Retinal pigment epithelial cell (primary cell): ENCODE measurements at places on chromosomes 5 and 9.

DNA sequence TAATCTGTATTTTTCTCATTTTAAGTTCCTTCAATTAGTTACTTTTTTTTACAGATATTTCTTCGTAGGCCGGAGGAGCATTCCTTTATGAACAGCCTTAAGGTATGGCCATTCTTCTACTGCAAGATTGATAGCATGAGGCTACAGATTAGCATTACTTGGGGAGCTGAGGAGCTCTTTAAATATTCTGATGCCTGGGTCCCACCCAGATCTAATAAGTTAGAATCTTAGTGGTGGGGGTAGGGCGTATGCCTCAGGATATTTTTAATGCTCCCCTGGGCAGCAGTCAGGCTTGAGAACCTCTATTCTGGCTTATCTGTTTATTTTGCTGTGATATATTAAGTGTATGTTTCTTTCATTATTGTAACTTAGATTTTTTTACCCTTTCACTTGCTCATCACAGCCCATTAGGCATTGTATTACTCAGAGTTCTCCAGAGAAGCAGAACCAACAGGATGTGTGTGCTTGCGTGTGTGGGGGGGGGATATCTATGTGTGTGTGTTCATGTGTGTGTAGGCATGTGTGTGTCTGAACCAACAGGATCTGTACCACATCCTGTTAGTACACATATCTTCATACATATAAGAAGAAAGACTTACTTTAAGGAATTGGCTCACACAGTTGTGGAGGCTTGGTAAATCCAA, 91.8 kb upstream of the MTAP start:
- no peak for DNase-seq

- DNase-seq: no peak
These were observed 3.5 kb downstream of the RFESD start for GRCh38 chr5:95649842-95650620.

DNA sequence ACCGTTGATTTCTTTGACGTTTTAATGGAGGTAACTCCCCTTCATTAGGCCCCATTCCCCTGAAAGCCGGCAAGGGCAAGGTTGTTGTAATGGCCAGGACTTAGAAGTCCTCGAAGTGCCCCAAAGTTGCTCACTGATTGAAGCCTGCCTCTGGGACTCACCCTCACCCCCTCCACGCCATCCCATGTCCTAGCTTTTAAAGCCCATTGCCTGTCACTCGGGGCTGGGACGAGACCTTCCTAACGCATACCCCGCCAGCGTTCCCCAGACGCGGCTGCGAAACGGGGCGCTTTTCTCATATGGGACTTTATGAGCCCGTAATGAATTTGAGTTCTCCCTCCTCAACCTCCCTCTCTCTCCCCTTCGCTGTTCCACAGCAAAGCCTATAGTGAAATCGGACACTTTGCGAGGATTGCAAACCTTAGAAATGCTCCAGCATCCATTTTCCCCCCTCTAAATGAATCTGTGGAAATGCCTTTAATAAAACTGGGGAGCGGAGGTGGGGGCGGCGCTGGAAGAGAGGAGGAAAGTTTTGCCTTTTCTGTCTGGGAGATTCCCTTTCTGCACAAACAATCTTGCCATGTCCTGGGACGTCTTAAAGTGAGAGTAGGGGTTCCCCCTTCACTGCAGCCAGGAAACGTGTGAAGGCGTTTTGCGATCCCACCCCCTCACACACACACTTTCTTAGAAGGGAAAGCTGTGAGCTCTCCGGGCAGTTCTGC, 1.5 kb downstream of the PAPPA start:
- DNase-seq: no peak

DNA sequence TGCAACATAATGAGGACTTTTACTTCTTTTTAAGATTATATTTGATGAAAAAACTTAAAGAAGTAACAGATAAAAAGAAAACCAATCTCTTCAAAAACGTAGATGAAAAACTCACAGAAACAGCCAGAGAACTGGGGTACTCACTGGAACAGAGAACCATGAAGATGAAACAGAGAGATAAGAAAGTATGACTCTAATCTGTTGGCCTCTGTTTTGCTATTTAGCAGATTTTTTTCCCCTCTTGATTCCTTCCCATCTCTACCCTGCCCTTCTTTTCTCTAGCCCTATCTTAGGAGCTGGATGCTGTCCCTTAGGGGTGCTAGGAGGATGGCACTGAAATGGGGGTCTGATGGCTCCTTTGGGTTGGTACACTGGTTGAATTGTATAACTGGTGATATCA, 97.5 kb upstream of the FREM1 start:
- no peak for DNase-seq

- DNase-seq: no peak
These were observed 146.6 kb downstream of the SLC24A2 start for GRCh38 chr9:19642256-19642655.

- peak; percentile 59 for DNase-seq
These were observed 32.2 kb downstream of the BHMT start for GRCh38 chr5:79143684-79144379.

- DNase-seq: no peak
These were observed 226.1 kb downstream of the IRX2 start for GRCh38 chr5:2525351-2525750.

GRCh38 chr9:103990311-103990710, 103.8 kb upstream of the SMC2 start:
- no peak for DNase-seq

GRCh38 chr5:52771343-52772039, 16.2 kb upstream of the ITGA1 start:
- no peak for DNase-seq

GRCh38 chr5:132651838-132652469, 6.0 kb upstream of the IL13 start:
- DNase-seq: no peak

DNA sequence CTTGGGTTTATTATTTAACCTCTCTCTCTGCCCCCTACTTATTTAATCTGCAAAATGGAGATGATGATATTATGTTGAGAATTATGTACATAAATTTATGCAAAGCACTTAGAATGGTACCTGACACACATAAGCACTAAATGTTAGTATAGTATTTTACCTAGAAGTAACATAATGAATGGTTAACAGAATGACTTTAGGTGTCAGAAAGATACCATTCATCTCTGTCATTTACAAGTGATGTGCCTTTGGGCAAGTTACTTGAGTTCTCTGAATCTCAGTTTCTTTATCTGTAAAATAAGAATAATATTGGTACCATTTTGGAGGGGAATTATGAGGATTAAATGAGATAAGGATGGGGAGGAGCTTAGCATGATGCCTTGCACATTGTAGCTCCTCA, 159.4 kb downstream of the PPP2R2B start:
- DNase-seq: no peak

GRCh38 chr5:134263801-134264200, 37.9 kb upstream of the PPP2CA start:
- no peak for DNase-seq

- no peak for DNase-seq
These were observed 195.6 kb upstream of the ELL2 start for GRCh38 chr5:96157077-96157780.

GRCh38 chr9:131418143-131419025, 24.5 kb downstream of the PRRC2B start:
- no peak for DNase-seq

GRCh38 chr9:91992461-91993041, 42.5 kb upstream of the ROR2 start:
- DNase-seq: no peak

- DNase-seq: no peak
These were observed 46.3 kb upstream of the MARCHF11 start for GRCh38 chr5:16225927-16226326.

- DNase-seq: no peak
These were observed 320.9 kb downstream of the IRX2 start for GRCh38 chr5:2430606-2431005.

GRCh38 chr9:76989501-76989900, 30.0 kb upstream of the FOXB2 start:
- no peak for DNase-seq

GRCh38 chr5:93236807-93237421, 344.1 kb downstream of the NR2F1-AS1 start:
- DNase-seq: no peak

DNA sequence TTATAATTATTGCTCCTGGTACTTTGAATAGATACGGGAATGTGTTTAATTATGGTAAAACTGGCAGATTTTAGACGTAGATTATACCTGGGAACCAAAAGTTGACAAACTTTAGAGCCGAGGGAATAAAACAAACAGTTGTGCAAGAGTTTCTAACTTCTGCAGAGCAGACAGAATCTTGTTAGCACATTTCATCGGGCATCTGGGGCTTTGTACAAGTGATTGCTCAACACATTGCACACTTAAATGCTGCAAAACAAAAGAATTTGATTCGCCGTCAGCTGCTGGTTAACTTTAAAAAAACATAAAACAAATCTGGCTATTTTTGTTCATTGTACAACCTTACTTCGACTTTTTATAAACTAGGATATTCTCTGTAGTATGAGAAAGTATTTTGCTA, 398.1 kb downstream of the MAN2A1 start:
- no peak for DNase-seq

- no peak for DNase-seq
These were observed 263.2 kb upstream of the HAPLN1 start for GRCh38 chr5:83983852-83984251.

GRCh38 chr5:7876867-7877266, 7.9 kb downstream of the MTRR start:
- DNase-seq: no peak

DNA sequence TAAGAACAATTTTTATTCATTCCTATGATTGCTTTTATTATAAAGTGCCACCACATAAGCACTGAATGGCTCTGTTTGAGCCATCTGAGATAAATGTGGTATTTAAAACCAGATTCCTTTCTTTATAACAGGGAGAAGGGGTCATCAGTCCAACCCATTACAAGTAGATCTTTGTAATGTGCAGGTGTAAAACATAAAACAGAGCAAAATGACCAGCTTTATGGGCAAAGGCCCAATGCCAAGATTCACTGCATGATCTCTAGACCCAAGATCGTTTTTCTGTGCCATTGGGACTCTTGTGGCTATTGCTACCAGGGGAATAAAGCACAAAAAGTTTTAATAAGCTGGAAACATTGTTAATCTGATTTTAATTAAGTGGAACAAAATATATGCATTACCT, 469.9 kb downstream of the PRR16 start:
- no peak for DNase-seq

DNA sequence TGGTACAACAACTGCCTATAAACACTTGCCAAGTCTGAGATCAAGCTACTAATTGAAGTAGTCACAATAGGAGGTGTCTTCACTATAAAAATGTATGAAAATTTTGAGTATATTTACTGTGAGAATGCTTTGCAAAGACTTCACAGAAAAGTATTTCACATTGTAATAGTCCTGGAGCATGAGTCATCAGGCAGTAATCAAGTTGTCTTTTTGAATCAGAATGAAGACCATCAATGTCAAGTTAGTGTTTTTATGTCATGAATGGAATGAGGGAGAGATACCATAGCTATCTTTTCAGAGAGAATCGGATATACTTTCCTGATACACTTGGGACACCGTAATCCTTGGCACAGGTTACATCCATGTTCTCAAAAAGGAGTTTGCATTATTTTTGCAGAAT, 466.9 kb upstream of the ARRDC3 start:
- no peak for DNase-seq

GRCh38 chr5:142758796-142759145, 11.4 kb upstream of the ARHGAP26 start:
- DNase-seq: no peak

DNA sequence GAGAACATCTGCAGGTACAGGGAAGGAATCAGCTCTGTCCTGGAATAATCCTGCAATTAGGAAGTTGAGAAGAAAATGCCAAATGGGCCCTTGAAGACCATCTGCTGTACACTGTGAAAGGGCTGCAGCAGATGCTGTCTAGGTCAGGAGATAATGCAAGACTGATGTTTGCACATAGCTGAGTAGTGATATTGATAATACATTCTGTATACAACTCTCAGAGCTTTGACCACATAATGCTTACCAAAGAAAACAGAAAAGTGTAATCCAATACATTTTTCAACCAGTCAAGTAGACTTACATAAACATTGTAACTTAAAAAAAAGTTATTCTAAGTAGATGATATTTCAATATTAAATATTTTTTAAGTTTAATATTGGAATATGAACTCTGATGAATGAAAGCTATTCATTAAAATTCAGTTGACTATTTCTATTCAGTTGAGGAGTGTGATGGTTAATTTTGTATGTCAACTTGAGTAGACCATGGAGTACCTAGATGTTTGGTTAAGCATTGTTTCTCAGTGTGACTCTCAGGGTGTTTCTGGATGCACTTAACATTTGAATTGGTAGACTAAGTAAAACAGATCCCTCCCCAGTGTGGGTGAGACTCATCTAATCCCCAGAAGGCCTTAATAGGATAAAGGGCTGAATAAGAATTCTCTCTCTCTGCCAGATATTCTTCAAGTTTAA, 380.1 kb upstream of the PRR16 start:
- no peak for DNase-seq

DNA sequence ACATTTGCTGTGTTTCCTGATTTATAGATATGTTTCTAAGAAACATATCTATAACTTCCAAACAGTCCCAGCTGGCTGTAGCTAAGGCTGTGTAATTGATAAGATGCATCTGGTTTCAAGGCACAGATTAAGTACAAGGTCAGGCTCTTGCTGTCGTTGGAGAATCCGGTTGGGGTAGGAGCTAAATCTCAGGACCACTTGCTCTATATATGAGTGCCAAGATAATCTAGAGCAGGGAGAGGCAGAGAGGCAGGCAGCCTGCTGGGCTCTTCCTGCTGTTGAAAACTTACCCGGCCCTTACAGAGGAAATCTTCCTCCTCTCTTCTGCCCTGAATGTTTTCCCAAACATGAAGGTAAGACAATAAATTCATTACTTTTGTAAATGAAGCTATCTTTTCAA, at the start of gene C7:
Gene C7 (plus strand): TSS at position 234 of the 400 bp plus-strand sequence. CDS start 114 bp downstream, at position 348.
- DNase-seq: no peak

DNA sequence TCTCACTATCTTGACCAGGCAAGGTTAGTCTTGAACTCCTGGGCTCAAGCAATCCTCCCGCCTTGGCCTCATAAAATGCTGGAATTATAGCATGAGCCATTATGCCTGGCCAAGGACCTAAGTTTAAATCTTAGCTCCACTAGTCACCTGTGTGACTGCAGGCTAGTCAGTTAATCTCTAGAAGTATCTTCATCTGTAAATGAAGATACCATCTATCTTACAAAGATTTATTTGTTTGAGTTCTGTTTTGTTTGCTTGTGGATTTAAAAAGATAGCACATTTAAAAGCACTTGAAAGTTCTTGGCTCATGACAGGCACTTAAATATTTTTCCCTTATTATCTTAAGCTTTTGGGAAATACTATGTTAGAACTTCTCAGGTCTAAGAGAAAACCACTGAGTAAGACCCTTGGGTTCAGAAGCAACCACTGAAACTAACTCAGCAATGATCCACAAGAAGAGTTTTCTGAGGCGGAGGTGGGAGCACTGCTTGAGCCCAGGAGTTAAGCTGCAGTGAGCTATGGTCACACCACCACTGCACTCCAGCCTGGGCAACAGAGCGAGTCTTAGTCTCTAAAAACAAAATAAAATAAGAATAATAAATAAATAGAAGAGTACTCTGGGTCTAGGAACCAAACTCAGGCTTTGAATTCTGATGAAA, 19.1 kb downstream of the TMEM245 start:
- no peak for DNase-seq
